Daoy (cell line): ENCODE measurements at places on chromosomes 16 and 17.

- DNase-seq, result no peak
Measured at GRCh38 chr17:19009970-19010369, 5.4 kb upstream of the FAM83G start.

- no peak for DNase-seq
Measured at GRCh38 chr17:46726206-46726605, 92.3 kb downstream of the WNT3 start.

DNA sequence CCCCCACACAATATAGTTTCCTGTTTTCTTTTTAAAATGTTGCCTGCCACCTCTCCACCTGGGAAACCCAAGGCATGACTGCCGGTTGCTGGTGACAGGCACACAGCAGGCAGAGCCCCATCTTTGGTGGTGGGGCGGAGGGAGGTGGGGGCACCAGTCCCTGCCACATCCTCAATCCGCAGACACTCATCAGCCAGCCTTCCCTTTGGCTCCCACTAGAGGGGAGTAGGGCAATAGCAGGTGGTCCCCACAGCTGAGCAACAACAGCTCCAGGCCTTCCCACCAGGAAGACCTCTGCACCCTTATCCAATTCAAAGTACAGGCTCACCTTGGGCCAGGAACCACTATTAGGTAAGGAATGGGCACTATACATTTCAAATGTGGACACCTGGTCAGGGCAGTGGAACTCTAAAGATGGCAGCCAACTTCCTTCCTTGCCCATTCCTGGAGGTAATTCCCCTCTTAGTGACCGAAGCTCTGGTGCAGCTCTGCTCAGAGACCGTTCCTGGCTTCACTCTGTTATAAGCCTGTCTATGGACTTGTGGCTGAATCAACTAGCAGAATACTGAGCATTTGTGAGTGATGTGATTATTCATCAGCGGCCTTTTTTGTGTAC is 13.9 kb downstream of the RECQL5 start:
- peak; percentile 52 for DNase-seq

DNA sequence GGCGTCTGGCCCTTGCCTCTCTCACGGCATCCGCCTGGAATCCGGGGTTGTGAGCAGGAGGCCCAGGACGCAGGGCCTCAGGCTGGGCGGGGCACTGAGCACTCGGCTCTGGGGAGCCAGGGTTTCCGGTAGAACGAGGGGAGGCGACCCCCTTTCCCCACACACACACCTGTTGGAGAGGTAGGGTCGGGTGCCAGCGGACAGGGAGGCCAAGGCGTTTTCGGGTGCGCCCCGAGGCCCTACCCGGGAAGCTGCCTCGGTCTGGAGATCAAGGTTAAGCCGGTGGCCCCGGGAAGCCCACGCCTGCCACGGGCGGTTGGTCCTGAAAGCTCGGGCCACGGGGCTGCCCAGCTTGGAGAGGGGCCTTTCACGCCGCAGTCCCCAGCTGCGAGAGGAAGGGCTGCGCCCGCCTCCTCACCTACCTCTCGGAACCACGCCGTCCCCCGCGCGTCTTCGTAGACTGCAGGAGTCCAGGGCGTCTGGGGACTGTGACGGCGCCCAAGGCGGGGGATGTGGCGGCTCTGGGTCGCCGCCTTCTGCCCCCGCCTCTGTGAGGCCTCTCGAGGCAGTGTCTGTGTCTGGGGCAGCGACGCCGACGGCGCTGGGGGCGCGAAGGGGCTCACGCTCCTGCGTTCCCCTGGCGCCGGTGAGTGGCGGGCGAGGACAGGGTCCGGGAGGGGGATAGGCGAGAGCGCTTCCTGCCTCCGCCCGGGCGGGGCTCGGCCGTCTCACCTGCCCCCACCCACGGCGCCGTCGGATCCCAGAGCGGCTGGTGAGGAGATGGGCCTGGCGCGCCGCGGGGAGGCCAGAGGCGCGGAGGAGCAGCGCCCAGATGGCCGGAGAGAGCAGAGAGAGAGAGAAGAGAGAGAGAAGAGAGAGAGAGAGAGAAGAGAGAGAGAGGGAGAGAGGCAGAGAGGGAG is 20.3 kb upstream of the HOXB9 start:
- no peak for DNase-seq

- DNase-seq, result peak; percentile 69
Measured at GRCh38 chr17:28744972-28745785, 1.4 kb downstream of the TRAF4 start.

GRCh38 chr17:61385577-61386236 is 13.9 kb upstream of the TBX2 start:
- no peak for DNase-seq

GRCh38 chr17:34451313-34451712 is 88.3 kb upstream of the CCL1 start:
- DNase-seq, result no peak

DNA sequence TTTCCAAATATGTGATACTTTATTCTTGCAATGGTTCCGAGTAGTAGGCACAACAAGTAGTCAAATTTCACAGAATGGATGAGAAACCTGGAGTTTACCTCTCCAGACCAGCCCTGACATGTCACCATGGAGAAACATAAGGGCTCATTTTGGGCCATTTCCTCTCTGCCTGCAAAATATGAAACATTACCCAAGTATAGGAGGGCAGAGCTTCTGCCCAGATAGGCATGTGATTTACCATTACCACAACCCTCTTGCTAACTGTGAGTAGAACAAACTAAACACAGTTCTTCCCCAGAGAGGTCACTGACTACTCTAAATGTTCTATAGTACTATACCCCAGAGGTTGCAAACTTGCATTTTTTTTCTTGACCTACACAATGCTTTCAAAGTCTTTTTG is 15.7 kb upstream of the KPNB1 start:
- no peak for DNase-seq

DNA sequence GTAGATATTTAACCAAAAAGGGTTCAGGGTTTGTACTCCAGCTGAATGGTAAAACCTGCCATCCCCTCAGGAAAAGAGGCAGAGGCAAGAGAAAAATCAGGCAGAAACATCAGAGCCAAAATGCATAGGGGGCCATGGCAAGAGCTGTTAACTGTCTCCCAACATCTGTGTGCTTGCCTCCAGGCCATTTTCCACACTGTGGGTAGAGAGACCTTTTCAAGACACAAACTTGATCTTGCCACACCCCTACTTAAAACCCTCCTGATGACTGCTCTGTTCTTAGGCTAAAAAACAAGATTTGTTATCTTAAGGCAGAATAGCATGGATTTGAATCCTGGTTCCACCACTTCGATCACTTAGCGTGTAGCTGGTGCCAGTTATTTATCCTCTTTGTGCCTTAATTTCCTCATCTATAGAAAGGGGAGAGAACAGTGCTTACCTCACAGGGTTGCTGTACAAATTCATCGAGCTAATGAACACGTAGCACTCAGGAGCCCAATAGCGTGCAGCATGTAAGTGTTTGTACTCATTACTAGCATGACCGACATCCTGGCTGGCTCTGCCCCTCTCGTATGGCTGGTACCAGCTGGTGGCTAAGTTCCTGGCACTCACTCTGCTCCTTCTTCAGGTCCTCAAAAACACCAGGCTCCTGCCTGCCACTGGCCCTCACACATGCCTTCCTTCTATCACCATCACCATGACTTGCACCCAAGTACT is 25.8 kb downstream of the STAT3 start:
- DNase-seq, result no peak

GRCh38 chr16:66387817-66388332 is 21.4 kb downstream of the CDH5 start:
- no peak for DNase-seq

DNA sequence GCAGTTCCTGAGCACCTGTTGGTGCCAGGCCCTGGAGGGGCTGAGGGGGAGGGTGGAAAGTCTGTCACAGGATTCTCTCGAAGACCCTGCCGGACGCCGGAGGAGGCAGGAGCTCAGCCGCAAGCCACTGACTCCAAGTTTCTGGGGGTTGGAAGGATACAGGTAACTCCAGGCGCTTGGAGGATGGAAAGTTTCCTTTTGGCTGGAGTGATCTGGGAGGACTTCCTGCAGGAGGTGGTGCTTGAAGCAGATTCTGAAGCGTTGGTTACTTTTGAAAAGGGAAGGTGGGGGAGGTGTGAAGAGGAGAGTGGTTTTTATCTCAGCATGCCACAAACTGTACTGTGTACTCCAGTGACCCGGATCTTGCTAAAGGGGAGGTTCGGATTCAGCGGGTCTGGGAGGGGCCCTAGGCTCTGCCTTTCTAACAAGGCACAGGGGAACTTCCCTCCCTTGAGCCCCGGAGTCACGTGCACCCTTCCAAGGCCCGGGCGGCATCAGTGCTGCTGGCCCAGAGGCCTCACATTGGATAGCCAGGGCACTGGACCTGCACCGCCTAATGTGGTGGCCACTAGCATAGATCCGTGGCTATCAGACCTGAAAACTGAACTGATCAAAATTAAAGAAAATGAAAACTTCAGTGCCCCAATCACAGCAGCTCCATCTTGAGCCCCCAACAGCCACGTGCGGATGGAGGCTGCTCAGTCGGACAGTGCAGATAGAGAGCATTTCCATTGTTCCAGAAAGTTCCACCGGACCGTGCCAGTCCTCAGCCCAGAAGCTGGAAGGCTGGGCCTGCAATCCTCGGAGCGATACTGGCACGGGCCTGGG is 42.2 kb upstream of the GSE1 start:
- DNase-seq, result no peak

DNA sequence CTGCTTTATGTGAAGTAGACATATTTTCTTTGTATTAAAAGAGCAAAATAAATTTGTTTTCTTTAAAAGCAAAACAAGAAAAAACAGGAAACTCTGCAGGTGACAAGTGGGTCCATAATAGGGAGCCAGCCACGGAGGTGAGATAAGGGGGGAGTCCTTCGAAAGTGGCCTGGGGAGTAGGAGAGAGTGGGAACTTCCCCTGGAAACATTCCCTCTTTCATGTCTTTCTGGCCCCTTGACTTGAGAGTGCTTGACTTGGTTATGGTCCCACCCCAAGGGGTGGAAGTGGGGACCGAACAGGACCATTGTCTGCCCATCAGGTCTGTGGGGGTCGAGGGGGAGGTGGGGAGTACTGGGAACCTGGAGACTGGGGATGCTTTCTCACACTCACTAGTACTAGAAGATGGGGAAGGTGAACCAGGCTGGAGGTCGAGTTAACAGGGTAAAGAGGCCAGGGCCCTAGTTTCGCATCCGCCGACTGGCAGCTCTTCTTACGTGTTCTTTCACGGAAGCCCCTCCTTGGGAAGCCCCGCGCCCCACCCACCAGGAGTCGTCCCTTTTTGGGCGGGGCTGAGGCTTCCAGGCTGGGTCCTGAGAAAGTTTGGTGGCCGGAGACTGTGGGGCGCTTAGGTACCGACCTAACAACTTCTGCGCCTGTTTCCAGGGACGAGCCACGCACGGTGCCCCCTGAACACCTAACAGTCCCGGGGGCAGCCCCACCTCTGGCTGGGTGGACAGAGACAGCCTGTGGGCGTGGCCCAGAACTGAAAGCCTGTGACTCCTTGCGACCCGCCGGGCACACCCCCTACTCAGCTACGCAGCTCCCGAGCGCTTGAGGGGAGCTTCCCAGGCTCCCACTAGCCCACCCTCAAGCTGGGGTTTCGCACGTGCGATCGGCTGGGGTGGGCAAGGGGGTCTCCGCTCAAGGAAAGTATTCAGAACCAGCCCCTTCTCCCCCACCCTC is 790 bp downstream of the TRADD start:
- peak; percentile 52 for DNase-seq

DNA sequence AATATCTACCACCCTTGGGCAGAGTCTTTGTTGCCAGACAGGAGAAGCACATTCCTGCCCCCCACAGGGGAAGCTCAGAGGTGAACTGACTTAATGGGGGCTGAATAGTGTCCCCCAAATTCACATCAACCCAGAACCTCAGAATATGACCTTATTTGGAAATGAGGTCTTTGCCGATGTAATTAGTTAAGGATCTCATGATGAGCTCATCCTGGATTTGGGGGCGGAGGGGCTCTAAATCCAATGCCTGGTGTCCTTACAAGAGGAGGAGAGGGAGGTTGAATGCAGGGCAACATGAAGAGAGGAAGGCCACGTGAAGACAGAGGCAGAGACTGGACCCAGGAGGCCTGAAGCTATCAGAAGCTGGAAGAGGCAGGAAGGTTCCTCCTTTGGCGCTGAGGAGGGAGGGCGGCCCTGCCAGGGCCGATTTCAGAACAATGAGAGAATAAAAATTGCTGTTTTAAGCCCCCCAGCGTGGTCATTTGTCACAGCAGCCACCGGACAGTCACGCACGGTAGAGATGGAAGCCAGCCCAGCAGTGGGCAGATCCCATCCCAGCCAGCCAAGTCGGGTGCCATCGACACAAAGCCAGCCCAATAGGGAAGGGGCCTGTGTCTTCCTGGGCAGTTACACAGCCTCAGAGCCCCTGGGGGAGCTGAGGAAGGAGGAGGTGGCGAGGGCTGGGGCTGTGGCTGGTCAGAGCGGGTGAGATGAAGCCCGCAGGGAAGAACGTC is 21.3 kb downstream of the C16orf74 start:
- no peak for DNase-seq

DNA sequence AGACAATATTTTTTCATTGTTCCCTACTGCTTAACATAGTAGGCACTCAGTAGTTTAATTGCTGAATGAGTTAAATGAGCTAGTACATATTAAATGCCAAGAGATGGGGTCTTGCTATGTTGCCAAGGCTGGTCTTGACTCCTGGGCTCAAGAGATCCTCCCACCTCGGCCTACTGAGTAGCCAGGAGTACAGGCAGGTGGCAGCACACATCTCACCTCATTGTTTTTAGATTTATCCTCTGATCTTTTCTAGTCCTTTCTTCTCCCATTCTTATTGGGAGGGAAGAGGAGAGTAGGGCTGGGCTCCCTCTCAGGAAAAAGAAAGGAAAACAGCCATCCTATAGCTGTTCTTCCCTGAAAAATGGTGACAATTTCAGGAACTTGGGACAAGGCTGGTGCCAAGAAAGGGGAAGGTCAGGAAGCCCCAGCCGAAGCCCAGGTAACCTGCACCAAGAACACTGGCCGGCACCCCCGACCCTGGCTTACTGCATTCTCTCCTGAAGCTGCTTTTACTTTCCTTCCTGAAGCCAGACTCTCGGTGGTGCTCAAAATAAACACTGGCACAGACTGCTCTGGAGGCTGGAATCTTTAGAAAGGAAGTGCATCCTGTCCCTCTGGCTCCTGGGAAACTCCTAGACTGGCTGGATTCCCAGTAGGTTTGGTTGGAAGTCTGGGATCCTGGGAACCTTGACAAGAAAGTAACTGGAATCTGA is 2.7 kb downstream of the TNFAIP1 start:
- DNase-seq, result peak; percentile 72

GRCh38 chr17:17892731-17893130 is 55.9 kb upstream of the SREBF1 start:
- no peak for DNase-seq

DNA sequence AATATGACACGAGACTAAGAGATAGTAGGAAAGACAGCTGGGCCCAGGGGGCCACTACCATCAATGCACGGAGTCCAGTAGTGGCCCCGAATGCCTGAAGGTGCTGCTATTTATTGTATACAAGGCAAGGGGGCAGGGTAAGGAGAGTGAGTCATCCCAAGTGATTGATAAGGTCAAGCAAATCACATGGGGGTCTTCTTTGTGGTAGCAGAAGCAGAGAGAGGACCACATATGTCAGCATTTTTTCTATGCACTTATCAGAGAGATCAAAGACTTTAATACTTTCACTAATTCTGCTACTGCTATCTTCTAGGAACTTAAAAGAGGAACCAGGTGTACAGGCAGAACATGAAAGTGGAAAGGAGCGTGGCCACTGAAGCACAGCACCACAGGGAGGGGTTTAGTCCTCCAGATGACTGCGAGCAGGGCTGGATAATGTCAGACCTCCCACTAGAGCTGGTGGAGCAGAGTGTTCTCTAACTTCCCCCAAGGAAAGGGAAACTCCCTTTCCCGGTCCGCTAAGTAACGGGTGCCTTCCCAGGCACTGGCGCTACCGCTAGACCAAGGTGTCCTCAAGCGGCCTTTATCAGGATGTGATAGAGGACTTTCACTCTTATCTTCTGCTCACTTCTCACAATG is 26.4 kb upstream of the ARL4D start:
- DNase-seq, result no peak
